ENCODE measurements at places on chromosomes 11 and 22. TPM values are rescaled to one million over a fixed set of nuclear protein-coding genes. Genes with fewer than 3 reads are reported as not detected.

The OR52L1 gene
- polyA plus RNA-seq: not detected

DNA sequence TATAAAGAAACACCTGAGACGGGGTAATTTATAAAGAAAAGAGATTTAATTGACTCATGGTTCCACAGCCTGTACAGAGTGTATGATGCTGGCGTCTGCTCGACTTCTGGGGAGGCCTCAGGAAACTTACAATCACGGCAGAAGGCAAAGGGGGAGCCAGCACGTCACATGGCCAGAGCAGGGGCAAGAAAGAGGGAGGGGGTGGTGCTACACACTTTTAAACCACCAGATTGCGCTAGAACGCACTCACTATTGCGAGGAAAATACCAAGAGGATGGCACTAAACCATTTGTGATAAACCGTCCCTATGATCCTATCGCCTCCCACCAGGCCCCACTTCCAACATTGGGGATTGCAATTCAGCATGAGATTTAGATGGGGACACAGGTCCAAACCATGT, 79.7 kb upstream of the CARD18 start:
- DNase-seq: no peak

- no peak for DNase-seq
These were observed 942 bp upstream of the RPS6KA4 start for GRCh38 chr11:64357904-64358535.

The SCN2B gene
- polyA plus RNA-seq: 7.1 TPM

DNA sequence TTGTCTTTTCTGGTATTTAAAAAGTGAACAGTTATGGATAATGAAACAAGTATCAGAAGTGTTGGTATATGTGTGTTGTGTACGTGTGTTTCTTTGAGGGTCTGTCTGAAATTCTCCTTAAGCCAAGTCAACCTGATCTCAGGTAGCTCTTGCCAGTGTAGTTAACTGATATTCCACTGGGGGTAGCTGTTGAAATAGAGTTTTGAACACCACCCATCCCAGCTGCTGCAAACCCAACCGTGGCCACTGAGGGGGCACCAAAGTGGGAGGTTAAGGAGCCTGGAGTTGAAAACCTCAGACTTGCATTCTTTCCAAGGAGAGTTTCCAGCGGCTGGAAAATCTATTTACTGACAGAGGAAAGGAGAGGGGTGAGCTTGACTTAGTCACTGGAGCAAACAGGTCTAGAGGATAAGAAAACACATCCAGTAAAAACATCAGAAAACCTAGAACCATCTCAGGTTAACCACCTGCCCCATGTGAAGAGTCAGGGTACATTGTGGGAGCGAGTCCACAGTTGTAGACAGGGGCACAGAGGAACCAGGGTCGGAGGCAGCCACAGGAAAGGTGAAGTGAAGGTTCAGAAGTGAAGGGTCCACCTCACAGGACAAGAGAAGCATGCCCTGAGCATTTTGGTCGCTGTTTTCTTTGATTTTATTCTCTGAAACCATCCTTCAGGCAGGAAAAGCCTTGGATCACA, 8.8 kb upstream of the CUL5 start:
- no peak for DNase-seq

DNA sequence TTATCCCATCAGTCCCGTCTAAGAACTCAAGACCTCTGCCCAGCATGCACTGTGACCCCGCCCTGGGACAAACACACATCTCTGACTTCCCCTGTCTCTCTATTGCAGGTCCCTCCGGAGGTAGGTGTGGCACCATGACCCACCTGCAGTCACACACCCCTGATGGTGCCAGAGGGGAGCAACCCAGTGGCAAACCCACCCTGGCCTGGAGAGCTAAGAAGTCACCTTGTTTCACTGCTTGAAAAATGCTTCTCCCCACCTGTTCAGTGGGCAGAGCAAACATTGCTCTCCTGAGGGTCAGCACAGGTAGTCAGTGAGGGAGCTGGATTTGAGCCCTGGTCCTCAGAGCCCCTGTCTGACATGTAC, 23.9 kb downstream of the CAPN1 start:
- no peak for DNase-seq

GRCh38 chr11:80432057-80432456, 991.2 kb upstream of the TENM4 start:
- DNase-seq: no peak

- no peak for DNase-seq
These were observed 90.9 kb downstream of the NAV2 start for GRCh38 chr11:19803506-19803998.

GRCh38 chr11:13315517-13316432, 38.2 kb downstream of the BMAL1 start:
- DNase-seq: no peak

The SUSD2 gene
- polyA plus RNA-seq: 21.5 TPM

DNA sequence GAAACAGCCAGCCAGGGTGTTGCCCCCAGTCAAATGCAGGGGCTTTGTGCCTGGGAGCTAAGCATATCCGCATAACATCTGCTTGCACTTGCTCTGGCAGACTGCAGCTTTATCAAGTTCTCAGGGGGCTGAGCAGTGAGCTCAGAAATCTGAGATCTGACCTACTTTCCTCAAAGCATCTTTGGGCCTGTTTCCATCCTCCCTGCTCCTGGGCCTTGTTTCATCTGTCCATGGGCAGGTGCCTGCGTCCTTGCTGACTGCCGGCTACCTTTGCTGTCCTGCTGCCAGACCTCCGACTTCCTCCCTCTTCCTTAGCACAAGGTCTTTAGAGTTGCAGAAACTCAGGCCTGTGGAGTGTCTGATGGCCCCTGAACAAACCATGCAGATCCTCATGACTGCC, 131.2 kb upstream of the B3GAT1 start:
- DNase-seq: no peak

The OR52K2 gene
- not detected for polyA plus RNA-seq

DNA sequence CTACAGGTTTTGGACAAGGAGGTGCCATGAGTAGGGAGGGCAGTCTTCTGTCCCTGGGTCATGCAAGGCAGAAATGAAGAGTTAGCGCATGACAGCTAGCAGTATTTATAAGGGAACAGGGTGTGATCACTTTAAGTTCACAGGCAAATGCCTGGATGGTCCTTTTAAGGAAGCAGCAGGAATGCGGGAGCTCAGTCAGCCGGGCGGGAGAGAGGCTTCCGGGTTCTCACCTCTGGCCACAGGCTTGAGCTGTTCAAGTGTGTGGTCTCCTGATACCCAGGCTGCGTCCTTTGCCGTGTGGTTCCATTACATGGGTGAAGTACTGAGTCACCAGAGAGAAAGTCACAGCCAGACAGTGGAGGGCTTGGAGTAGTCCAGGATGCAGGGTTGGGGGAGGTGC, 105.4 kb downstream of the BCR start:
- DNase-seq: no peak

The TCN1 gene
- polyA plus RNA-seq: not detected

The HBG1 gene
- 37.9 TPM for polyA plus RNA-seq

The SCN3B gene
- 4.1 TPM for polyA plus RNA-seq

DNA sequence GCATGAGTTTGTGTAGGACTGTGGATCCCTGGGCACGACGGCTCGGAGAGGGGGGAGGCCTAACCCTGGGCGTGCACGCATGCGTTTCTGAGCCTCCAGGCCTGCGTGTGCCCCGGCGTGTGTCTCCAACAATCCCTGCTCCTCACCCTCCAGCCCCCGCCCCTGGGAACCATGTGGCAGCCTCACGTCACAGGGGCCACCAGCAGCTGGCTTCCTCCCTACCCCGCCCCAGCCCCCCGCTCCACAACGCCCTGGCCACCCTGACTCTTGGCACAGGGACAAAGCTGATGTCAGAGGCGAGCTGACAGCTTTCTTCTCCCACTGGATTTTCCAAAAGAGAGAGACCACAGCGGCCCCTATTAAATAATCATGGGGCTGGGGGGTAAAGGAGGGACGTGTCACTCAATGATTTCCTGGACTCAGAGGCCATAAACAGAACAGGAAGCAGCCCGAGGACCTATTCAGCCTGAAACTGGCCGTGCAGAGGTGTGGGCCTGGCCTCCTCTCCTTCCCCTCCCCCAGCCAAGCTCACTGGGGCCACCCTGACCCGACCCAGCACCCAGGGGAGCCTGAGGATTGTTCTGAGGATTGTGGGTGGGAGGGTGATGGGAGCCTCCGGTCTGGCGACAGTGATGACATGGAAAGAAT, 6.8 kb upstream of the LIF start:
- DNase-seq: peak; percentile 81

GRCh38 chr11:11137339-11137738, 215.7 kb downstream of the CSNK2A3 start:
- DNase-seq: no peak

DNA sequence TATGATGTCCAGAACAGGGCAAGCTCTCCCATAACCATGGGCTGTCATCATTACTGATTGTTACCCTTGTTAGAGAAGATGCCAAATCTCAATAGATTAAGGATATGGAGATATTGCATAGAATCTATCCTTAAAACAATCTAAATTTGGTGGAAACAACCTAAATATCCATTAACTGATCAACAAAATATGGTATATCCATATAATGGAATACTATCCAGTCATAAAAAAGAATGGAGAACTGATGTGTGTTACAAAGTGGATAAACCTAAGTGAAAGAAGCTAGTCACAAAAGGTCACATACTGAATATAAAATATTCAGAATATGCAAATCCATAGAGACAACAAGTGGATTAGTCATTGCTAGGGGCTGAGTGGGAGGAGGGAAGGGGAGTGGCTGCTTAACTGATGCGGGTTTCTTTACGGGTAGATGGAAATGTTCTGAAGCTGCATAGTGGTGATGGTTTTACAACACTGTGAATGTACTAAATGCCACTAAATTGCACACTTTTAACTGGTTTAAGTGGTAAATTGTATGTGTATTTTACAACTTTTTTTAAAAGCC, 36.1 kb upstream of the SMCO4 start:
- no peak for DNase-seq

- DNase-seq: no peak
These were observed 3.0 kb upstream of the SLCO2B1 start for GRCh38 chr11:75147875-75148263.

DNA sequence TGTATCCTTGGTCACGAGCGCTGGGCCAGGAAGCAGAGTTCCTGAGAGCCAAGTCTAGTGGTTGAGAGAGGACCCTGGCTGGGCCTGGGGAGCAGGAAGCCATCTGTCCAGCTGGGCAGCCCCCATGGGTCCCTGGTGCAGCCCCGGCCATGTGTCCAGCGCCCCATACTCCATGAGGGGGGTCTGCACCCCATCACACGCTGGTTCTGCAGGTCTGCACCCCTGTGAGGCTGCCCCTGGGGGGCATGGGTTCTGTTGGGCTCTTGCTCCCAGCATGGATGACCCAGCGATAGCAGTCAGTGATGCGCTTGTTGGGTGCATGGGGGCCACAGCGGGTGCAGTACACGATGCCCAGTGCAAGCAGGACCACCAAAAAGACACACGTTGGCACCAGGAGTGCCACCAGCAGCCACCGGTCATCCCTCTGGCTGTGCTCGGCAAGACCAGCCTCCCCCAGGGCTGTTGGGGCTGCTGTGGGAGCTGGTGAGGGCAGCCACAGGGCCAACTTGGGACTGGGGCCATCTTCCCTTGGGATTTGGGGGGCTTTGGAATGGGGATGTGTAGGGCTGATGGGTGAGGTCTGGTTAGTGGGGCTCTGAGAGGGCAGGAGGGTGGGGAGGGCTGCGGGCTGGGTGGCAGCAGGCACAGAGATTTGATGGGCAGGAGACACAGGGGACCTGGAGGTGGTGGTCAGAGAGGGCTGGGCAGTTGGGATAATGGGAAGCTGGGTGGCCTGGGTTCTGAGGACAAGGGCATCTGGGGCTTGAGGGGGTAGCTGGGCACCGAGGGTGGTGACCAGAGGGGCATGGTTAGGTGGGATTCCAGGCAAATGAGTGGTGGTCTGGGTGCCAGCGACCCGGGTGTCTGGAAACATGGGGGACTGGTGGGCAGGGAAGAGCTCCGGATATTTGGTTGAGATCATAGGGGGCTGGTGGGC, 2.0 kb downstream of the CD248 start:
- DNase-seq: no peak

The CHRDL2 gene
- polyA plus RNA-seq: 0.52 TPM

GRCh38 chr11:1670905-1671371, 26.1 kb upstream of the KRTAP5-6 start:
- no peak for DNase-seq

DNA sequence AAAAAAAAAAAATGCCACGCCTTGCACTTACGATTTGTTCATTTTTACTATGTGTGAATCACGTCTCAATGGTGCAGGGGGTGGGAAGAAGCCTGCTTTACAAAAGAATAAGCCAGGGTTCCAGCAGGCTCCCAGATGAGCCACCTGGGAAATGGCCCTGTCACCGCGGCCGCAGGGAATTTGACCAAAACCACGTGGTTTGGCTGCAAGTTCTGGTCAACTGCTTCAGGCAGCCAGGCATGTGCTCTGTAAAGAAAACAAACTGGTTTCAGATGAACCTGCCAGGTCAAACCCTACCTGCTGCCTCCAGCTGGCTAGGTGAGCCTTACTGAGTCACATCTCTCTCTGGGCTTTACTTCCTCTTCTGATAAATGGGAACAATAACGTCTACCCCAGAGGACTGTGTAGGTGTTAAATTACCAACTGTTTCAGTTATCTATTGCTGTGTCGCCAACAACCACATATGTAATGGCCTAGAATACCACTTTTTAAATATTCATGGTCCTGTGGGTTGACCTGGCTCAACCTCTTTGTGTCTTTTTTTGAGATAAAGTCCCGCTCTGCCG, 30.5 kb upstream of the GCAT start:
- peak; percentile 59 for DNase-seq

DNA sequence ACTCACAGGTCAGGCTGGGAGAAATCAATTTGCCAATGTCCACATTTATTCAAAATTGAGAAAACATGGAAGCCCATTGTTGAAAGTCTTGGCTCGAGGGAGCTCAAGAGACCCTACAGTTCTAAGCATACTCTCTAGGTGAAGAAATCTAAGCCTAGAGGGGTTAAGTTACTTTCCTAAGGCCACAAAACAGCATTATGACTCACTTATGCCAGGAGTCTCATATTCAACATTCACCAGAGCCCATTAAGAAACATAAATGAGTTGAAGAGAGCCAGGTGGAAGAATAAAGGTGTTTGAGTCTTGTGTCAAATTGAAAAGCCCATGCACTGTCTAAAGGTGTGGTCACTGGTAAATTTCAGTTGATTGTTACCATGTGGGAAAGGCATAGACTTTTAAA, 108.1 kb downstream of the INSC start:
- no peak for DNase-seq

DNA sequence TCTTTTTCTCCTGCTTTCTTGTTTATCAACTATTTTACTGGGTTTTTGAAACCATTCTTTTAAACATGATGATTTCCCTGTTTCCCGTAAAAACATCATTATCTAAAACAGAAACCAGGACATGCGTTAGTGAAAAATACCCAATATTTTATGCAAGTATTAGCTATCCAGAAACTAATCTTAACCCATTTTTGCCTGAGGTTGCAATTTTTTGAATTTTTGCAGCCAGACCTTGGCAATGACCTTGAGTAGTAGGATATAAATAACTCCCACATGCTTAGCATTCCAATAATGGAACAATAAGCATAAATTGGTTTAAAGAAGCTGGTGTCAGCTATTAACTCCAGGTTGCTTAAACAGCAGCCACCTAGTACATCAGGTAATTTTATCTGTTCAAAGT, 308.9 kb upstream of the ANO3 start:
- DNase-seq: no peak

- DNase-seq: no peak
These were observed 7.8 kb upstream of the GAS2L1 start for GRCh38 chr22:29298641-29299040.
